ENCODE measurements at places on chromosomes 2 and 18.

- no peak for DNase-seq
Observed at GRCh38 chr18:75075016-75075305, 134.0 kb downstream of the PTGR3 start.

DNA sequence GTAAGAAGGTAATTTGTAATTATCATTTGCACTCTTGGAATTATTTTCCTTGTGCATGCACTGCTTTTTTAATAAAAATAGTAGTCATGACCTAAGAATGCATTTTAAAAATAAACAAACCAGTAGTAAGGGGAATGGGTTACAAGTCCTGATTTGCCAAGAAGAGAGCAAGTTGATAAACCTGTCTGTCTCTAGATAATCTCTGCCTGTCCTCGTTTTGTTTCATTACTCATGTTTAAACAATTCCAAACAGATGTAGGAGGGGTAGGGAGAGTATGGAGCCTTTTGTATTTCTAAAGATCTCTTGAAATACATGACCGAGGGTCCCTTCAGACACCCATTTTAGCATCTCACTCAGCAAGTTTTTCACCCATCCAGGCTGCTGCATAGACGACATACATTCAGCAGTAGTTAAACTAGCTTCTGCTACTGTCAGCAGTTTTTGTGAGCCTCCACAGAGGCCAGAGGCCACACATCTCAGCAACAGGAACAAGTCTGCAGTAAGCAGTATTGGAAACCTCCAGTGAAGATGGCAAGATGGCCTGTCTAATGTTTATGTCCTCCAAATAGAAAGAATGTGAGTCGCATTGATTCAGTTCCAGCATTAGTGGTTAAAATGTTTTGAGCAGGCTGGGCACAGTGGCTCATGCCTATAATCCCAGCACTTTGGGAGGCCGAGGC, 2.3 kb upstream of the EXOC6B start:
- DNase-seq: no peak

DNA sequence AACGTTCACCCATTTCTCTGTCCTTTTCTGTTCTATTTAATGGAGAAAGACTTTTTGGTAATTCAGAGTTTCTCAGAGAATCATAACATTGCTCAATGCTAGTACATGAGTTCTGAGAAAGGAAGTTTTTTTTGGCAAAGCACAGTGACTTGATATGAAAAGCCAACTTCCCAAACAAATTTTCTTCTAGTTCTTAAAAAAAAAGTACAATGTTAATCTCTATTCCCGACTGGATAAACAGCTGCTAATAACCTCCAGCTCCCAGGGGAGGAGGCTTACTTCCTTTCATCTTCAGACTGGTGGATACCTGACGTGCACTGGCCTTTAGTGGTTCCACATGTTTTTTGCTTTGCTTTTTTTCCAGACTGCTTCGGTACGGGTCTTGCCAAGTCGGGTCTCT, 284.6 kb upstream of the CCDC68 start:
- DNase-seq: peak; percentile 59

- peak; percentile 29 for DNase-seq
Observed at GRCh38 chr2:233047667-233048066, 12.5 kb upstream of the INPP5D start.

GRCh38 chr2:130813722-130814121, 23.0 kb upstream of the ARHGEF4 start:
- no peak for DNase-seq

DNA sequence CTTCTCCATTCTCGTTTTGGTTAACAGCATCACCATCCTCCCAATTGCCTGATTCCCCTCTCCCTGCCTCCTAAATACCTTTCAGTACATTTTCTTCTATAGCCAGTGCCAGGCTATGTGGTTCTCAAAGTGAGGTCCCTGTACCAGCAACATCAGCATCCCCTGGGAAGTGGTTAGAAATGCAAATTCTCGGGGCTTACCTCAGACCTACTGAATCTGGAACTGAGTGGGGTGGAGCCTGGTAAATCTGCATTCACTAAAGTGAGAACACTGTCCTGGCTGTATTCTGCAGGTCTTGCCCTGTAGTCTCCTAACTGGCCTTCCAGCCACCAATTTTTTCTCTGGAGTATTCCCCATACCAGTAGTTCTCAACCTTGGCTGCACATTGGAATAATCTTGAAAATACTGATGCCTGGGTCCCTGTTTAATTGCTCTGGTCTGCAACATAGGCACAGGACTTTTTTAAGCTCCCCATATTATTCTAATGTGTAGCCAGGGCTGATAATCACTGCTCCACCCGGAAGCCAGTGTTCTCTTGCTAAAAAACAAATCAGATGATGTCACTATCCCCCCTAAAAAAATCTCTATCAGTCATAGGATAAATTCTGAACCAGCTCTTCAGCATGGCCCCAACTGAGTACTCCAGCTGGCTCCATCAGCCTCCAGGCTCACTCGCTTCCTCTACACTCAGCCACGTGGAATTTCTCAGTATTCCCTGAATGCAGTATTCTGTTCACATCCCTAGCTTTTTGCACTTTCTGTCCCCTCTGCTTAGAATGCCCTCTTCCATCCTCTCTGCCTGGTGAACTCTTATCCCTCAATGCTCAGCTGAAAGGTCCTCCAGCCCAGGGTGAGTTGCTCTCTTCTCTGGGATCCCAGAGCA, 98.4 kb downstream of the CDK15 start:
- no peak for DNase-seq

All from tibial artery (tissue), 4 donors.